ENCODE measurements at places on chromosomes 4 and X.

DNA sequence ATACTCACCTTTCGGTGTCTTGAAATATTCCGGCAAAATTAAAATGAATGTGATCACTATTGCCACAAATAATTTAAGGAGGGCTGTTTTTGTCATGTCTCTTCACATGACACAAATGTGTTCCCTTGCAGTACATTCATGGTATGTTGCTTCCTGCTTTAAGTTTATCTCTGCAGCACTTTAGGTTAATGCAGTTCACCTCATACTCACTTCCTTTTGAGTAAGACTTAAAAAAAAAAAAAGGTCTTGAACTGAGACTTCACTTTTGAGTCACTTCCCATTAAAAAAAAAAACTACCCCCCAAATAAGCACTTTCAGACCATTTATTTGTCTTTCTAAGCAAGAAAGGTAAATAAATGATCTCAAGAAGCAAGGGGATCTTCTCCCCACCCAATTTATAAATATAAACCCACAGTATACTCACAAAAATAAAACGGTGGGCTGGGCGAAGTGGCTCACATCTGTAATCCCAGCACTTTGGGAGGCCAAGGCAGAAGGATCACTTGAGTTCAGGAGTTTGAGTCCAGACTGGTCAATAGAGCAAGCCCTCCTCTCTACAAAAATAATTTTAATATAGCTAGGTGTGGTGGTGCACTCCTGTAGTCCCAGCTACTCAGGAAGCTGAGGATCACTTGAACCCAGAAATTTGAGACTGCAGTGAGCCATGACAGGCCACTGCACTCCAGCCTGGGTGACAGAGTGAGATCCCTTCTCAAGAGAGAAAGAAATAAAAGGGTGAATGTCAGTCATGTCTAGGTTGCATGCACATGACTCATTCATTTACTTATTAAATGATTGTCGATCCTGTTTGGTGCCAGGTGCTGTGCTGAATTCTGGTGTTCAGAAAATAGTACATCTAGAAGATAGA, at the start of gene TMEM156:
Gene TMEM156 (minus strand): TSS at position 192 of the 868 bp plus-strand sequence. CDS start 96 bp downstream, at position 96.
- DNase-seq, result no peak

DNA sequence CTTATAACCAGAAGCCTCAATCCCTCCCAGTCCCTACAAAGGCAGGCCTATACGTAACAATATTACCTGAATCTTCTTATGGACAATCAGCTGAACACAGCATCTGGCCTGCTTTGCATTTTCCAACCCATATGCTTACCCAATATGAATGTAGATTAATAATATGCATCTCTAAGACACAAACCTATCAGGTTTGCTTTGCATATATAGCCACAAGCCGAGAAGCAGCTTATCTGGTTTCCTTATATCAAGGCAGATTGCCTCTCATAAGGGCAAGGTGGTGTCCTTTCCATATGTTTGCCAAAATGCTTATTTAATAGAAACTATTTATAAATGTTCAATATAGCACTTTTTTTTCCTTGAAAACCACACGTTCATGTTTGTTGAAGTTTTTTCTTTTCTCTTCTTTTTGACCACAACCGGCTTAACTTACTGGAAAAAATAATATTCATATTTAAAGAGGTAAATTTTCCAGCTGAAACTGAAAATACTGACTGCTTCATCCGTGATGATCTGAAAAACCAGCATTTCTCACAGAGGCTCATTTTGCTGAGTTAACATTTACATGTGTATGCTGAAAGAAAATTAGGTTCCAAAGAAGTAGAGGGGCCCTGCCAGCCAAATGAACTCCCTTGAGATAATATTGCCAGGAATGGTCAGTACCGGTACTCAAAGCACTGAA, 3.8 kb downstream of the IL21 start:
- no peak for DNase-seq

DNA sequence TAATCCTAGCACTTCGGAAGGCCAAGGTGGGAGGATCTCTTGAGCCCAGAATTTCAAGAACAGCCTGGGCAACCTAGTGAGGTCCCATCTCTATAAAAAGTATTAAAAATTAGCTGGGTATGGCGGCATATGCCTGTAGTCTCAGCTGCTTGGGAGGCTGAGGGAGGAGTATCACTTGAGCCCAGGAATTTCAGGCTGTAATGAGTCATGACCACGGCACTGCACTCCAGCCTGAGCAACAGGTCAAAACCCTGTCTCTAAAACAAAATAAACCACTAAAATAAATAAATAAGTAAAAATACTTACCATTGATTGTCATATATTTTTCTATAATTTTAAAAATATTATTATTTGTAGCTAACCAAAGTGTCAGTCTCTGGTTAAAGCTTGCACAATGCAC, 315.6 kb upstream of the SMIM31 start:
- DNase-seq, result no peak

GRCh38 chr4:7699031-7699430, 240.6 kb downstream of the AFAP1 start:
- no peak for DNase-seq

- no peak for DNase-seq
Observed at GRCh38 chr4:113674251-113674650, 87.3 kb downstream of the CAMK2D start.

DNA sequence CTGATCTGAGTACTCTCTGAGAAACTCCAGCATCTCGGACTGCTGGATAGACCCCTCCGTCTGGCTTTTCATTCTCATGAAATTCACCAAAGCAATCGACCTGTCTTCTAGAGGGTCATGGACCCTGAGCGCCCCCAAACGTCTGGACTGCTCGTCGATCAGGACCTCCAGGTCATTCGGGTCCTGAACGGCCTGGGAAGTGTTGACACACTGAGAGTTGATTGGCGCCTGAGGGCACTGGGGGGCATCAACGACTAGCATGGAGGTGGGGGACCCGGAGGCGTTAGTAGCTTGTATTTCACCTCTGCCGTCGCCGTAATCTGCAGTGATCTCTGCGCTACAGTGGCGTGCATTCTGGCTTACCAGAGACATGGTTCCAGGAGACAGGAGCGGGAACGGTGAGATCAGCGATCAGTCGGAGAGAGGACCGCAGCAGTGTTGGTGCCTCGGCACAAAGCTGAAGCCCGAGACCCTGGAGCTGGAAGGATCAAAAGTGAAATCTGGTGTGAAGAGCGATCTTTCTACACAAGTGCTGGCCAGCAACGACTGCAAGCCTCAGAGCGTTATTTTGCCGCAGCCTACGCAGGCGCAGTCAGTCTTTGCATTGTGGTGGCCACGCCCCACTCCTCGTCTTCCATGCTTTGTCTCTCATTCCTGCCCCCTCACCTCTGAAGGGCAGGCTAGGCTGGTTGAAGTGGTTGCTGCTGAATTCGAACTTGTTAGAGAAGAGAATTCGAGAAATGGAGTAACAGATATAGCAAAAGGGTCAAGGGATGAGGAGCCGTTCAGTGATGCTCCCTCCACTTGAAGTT, at the start of gene MAGEE2:
Gene MAGEE2 (minus strand): TSS at position 575 of the 812 bp plus-strand sequence. CDS start 203 bp downstream, at position 372.
- no peak for DNase-seq

GRCh38 chr4:112973750-112974251, 75.7 kb upstream of the ANK2 start:
- no peak for DNase-seq

- no peak for DNase-seq
Observed at GRCh38 chr4:93127489-93127888, 701.1 kb upstream of the ATOH1 start.

DNA sequence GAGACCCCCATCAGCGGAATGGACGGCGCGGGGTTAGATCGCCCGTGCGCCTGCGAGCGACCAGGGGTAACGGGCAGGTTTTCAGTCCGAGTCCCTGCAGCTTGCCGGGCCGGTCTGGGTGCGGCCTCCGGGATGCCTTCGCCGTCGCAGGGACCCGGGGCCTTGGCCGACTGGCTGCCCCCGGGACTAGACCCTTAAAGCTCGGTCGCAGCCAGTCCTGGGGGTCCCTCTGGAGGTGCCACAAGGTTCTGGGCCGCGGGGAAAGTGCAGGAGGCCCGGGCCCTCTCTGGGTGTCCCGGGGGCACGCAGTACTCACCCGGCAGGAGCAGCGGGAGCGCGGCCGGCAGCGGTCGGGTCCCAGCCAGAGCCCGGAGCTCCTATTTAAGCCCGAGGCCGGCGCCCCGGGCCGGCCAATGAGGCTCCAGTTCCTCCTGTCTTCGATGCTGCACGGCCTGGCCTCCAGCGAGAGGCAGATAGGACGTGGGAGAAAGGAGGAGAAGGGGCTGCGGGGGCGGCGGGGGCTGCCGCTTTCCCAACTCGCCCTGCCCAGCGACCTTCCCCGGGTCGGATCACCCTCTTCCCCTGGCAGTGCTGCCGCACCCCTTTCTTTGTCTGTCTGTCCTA, at the start of gene SPON2:
Gene SPON2 (minus strand): TSS at position 356 of the 624 bp plus-strand sequence.
- DNase-seq, result no peak

DNA sequence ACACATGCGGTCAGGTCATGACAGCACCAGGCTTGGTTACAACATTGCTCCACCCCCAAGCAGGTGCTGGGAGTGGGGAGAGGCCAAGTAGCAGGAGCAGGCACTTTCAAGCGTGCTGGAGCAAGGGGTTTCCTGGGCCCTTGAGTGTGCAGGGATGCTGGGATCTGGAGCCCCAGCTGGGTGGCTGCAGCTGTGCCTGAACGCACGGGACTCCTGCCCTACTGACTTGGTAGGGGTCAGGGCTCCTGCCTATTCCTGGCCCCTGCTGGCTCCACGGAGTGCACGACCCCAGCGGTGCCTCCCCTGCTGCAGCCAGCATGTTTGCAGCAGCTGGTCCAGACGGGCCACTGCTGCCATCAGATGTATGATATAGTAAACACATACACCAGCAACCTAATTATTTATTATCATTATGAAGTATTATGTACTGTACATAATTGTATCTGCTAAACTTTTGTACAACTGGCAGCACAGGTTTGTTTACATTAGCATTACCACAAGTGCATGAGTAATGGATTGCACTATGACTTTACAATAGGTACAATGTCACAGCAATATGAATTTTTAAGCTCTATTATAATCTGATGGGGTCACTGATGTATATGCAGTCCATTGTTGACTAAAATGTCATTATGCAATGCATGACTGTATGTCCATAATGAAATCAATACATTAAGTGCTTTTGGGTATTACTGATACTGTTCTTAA, 620.6 kb downstream of the RAPGEF2 start:
- no peak for DNase-seq

DNA sequence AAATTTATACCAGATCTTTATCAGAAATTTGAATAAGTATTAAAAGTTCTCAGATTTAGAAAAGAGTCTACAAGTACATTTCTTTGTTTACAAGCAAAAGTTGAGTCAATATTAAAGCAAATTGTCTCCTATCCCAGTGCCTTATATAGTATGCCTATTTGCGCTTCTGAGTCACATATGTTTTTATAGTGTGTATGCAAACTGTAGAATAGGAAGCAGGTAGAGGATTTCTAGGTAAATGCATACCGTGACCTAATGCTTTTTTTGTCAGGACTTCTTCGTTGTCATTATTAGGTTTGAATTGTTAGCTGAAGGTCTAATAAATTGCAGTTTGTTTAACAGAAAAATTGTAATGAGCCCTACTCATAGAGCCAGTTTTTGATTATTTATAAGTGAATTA, 22.2 kb downstream of the CEP44 start:
- no peak for DNase-seq

DNA sequence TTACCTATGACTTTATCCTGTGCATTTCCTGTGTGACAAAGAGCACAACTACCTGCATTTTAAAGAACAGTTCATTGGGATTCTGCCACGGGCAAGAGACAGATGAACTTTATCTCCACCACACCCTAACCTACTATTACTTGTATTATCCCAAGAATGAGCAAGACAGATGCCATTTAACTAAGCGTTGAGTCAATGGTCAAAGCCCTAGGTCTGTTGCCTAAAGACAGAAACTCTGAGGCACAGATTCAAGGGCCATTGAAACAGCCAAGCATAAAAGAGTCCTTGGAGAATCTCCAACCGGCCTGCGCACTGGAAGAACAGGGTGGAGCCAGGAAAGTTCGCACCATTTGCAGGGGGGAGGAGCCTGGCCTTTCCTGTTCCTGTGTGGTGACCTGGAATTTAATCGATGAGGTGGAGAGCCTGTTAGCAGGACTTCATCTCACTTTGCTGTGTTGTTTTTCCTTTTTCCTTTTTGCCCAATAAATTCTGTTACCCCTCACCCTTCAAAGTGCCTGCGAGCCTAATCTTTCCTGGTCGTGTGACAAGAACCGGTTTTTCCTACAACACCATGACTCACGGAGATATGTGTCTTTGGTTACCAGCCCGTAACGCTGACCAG, 146.4 kb upstream of the DIAPH2 start:
- DNase-seq, result no peak

- no peak for DNase-seq
Observed at GRCh38 chr4:88737307-88737941, 39.8 kb upstream of the NAP1L5 start.

- no peak for DNase-seq
Observed at GRCh38 chr4:136476753-136477152, 1055.5 kb downstream of the PCDH18 start.

DNA sequence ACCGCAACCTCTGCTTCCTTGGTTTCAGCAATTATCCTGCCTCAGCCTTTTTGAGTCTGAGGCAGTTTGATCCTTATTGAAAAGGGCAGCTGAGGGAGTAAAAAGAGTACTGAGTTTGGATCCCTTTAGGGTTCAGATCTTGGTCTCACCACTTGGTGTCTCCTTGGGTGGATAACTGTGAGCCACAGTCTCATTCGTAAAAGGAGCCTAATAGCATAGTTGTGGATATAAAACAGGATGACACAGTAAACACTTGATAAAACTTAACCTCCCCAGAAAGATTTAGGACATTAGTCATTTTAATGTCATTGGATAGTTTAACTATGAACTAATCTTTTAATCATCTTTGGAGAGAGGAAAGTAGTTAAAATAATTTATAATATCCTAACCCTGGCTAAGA, 173.0 kb downstream of the ANK2 start:
- peak; percentile 36 for DNase-seq

DNA sequence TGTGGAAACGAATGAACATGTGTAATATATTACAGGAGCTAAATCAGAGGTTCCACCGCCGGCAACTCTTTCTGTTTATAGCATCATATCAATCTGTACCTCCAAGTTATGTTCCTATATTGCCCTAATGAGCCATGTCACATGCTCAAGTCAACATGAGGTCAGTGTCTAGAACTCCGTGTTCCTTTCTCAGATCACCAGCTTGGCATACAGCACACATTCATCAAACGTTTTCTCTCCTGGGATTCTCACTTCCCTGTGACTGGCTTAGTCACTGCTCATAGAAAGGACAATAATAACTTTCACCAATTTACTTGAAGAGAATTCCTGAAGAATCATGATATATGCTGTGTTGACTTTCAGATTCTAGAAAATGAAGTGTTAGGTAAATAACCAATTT, 532.0 kb upstream of the SPANXN1 start:
- DNase-seq, result no peak

GRCh38 chrX:72105436-72105835, 26.3 kb downstream of the RTL5 start:
- no peak for DNase-seq
